ENCODE measurements at places on chromosomes 3 and 15.
A peak's percentile ranks its signal among the peaks of the same experiment; 100 is the strongest.

- no peak for DNase-seq
Measured at GRCh38 chr3:16400106-16400931, 113.2 kb downstream of the RFTN1 start.

- DNase-seq = no peak
Measured at GRCh38 chr3:188106887-188107830, 46.8 kb upstream of the LPP start.

DNA sequence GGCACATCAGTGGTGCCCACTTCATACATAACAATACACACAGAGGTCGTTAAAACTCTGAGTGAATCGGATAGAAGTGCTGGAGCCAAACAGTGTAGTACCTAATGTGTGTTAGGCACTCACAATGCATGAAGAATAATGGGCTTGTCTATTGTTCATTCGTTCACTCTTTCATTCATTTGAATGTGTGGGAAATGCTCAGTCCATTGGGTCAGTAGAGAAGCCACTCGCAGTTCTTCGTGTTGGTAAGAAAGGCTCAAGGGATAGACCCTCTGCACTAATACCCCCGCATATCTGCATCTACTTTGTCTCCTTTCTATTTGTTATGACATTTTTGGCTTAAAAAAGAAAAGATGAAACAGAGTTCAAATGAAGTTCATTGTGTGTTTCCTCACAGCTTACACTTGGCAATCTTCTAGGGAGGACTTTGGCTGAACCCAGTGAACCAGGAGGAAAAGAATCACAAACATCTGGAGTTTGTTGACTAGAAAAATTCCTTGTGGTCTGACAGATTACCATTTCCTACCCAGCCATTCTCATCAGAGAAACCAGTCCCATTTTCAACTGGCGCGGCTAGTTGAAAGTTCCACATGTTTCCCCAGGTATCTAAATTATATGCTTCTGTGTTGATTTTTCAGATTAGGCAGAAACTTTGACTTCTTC, 32.8 kb upstream of the MFSD1 start:
- DNase-seq = no peak

GRCh38 chr15:53437985-53438841, 321.2 kb downstream of the WDR72 start:
- DNase-seq = no peak

GRCh38 chr3:157464321-157464720, 27.7 kb downstream of the PTX3 start:
- DNase-seq = no peak

GRCh38 chr15:65393557-65393956, 15.8 kb upstream of the IGDCC3 start:
- DNase-seq = no peak

DNA sequence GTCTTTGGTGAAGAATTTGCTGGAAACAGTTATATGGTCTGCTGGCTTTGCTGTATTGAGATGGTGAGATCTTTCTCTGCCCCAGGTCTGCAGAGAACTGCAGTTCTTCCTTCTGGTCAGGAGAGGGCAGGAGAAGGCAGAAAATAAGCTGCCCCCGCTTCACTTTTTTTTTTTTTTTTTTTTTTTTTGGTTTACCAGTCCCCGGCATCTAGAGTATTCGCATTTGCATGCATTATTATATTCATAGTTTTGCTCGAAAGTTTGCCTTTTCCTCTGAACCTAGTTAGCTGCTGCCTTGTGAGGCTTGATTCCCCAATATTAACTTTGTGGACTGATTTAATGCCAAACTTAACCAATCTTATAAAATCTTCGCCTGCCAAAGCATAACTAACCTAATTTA, 10.6 kb upstream of the PARL start:
- no peak for DNase-seq

DNA sequence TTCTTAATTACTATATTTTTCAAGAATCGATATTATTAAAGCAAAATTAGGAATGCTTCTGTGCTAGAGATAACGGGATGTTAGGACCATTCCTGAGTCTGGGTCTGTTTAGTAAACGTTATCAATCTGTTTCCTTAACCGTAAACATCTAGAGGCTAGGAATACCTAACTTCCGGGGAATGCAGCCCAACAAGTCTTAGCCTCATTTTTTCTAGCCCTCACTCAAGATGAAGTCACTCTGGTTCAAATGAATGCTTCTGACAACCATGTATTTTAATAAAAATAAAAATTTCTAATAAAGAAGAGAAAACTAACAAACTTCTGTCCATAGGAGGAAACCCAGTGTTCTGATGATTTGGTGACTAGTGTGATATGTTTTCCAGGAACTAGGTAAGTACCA, 11.1 kb upstream of the SELENOK start:
- DNase-seq = no peak

DNA sequence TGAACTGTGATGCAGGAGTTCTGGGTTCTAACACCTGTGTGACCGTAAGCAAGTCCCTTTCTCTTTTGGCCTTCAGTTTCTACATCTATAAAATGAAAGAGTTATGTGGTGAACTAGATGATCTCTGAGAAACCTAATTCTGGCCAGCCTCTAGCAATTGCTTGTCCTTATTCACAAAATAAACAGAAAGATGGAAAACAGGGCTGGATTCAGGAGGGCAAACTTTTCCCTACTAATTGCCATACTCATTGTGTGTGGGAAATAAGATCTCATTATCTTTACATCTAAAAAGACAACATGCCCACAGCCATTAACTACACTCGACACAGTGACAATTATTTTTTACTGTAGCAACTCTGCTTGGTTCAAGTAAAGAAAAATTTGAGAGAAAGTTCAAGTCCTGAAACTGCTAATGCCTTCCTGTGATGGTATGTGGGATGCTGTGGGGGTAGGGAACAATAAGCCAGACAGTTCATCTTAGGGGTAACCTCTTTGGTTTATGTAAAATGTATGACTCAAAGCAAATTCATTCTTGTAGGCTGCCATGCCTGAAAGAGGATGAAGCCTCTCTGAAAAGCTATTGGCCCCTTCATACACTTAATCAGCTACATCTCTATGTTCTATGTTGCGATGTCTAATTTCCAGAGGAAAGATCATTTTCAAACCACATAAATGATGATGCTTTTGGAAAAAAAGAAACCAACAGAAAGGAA, 177.6 kb upstream of the BCL6 start:
- DNase-seq = no peak

- DNase-seq = no peak
Measured at GRCh38 chr3:183711516-183711915, 13.9 kb downstream of the YEATS2 start.

GRCh38 chr3:184050217-184050847, 2.5 kb upstream of the HTR3C start:
- DNase-seq = peak; percentile 70

GRCh38 chr15:83462026-83462425, 14.9 kb downstream of the SH3GL3 start:
- no peak for DNase-seq

DNA sequence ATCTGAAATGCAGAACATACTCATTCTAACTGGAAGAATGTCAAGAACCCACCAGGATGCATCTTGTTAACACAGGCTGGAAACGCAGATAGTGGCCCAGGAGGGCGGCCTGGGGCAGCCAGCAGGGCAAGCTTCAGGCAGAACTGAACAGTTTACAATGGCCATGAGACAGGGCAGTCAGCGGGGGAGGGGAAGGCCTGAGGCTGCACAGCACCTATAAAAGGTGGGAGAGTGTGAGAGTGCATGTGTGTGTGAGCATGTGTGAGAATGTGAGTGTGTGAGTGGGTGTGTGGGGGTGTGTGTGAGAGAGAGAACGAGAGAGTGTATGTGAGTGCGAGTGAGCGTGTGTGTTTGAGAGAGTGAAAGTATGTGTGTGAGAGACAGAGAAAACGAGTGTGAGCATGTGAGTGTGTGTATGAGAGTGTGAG, 26.8 kb upstream of the SLCO2A1 start:
- no peak for DNase-seq

GRCh38 chr15:68644083-68644904, 65.5 kb downstream of the CORO2B start:
- no peak for DNase-seq

DNA sequence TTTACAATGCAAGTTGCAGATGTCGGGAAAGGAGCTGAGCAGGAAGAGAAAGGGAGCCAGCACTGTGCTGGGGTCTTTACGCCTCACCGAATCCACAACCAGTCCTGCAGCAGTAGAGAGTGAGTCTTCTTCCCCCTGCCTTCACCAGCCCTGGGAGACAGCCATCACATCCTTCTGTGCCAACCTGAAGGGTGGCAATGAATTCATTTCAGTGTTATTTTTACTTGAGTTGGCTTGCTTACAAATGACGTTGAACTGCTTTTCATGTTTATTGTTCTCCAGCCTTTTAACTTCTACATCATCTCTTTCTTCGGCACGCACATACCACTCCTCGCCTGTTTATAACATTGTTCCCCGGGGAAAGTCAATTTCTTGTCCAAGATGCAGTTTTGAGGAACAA, 77.1 kb downstream of the TRIM42 start:
- no peak for DNase-seq

GRCh38 chr15:48170981-48171380, 7.1 kb downstream of the MYEF2 start:
- no peak for DNase-seq

- no peak for DNase-seq
Measured at GRCh38 chr15:39597751-39598185, 16.9 kb downstream of the THBS1 start.

DNA sequence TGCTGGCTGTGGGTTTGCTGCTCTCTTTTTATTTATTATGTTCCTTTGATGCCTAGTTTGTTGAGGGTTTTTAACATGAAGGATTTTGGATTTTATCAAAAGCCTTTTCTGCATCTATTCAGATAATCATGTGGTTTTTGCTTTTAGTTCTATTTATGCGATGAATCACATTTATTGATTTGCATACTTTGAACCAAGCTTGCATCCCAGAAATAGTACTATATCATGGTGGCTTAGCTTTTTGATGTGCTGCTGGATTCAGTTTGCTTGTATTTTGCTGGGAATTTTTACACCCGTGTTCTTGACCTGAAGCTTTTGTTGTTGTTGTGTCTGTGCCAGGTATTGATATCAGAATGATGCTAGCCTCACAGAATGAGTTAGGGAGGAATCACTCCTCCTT, 48.4 kb downstream of the MCTP2 start:
- DNase-seq = no peak

DNA sequence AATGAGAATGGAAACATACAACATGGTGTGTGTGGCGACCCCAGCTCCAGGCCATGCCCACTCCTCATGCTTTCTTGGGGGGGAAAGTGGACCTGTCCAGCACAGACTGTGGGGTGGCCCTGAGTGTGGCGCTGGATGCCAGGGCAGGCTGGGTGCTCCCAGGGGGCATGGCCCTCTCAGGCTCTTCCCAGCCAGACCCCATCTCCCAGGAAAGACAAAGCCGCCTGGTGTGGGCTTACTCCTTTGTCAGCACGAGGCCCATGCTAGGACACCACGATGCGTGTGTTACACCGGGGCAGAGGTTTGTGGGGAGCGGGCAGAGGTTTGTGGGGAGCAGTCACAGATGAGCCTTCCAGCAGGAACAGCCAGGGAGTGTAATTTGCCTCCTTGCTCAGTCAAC, 68.5 kb downstream of the ABTB1 start:
- DNase-seq = no peak

- no peak for DNase-seq
Measured at GRCh38 chr3:71512000-71512399, 71.5 kb downstream of the FOXP1 start.

- DNase-seq = no peak
Measured at GRCh38 chr15:47362118-47362905, 355.0 kb upstream of the SEMA6D start.

- DNase-seq = no peak
Measured at GRCh38 chr3:177758126-177758525, 560.8 kb upstream of the TBL1XR1 start.

DNA sequence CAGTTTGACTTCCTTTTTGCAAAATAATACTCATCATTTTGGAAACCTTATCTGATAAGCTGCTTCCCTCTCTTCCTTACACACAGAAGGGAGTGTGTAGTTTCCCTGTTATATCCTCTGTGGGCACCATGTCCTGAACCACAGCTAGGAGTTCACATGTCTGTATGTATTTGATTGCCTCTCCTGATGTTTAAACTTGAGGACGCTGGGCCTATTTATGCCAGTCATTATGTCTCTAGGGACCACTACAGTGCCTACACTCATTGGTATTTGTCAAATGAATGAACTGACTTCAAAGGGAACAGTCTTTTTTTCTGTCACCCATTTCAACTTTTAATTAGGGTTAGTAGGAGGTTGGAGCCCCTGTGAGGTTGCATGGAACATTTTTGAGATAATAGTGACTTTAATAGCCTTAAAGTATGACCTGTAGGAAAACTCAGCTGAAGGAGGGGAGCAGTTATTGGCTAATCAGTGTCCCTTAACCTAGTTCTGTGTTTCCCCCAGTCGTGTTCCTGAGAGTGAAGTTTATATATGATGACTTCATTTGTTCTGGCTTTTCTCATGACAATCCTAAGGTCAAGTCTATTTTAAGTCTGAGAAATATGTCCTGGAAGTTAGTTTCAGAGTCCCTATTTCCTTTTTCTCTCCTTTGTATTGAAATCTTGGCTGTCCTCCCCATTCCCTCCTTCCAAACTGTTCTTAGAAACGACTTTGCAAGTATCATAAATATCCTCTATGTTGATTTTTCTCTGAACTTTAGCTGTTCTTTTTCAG, 28.9 kb downstream of the PDE8A start:
- DNase-seq = no peak

DNA sequence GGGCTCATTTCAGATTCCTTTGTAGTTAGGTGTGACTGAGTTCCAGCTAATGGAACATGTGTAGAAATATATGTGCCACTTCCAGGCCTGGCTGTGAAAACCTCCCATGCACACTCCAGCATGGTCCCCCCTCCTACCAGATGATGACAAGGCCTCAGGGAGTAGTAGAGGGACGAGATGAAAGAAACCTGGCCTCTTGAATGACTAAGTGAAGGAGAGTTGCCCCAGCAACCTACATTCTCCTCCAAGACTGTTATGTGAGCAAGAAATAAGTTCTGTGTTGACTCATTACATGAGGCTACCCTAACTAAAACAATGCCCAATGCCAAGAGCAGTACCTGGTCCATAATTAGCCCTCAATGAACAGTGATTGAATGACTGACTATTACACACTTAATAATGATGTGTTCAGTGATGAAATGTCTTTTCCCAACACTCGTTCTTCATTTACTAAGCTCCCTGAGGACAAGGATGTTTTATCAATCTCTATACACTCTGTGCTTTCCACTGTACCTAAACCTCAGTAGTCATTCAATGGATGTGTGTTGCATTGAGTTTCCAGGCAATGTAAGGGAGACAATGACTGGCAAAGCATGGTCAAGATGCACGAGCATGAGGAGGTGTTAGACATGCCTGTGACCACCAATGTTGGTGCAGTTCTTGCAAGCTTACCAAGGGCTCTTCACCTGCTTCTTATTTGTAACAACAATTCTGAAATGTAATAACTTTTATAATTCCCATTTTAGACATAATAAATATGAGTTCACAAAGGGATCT, 62.0 kb upstream of the BCL6 start:
- no peak for DNase-seq

GRCh38 chr15:96086164-96086563, 244.3 kb upstream of the NR2F2 start:
- no peak for DNase-seq
